ENCODE measurements at places on chromosomes 3 and 15.

GRCh38 chr3:121819236-121819635, 15.6 kb downstream of the IQCB1 start:
- no peak for DNase-seq

DNA sequence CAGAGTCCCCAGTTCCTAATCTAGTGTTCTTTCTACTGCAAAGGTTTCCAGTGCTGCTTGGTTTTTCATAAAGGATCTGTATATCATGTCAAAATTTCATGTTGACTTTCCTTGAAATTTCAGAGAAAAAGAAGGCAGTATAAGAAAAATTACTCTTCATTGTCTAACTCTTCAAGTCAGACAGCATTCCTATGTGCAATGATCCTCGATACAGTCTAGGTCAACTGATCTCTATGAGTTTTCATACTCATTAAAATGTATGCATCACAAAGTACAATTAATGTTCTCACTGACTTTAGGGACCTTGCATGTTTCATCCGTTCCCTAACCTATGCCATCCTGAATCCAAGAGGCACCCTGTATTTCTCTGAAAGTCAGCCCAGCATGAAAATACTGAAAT, 317.3 kb downstream of the ZBTB20 start:
- DNase-seq, result no peak

DNA sequence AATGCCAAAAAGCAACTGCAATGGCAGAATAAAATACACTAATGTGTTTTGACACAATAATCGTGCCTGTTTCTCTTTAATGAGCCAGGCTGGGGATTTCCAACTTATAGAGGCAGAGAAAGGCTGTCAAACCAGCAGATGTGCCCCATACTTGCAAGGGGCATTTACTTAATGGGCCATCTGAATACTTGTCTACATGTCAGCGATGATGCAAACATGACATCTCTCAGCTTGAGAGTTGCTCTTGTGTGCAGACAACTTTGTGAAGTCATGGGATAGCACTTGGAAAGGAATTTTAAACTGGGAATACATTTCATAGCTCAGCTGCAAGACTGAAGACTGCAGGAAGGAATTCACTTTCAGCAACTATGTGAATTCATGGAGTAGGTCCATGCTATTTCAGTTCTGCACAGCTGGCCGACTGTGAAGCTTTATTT, 127.4 kb upstream of the ADAMTS9 start:
- no peak for DNase-seq

GRCh38 chr3:9179826-9180763, 69.4 kb downstream of the SRGAP3 start:
- DNase-seq, result no peak

DNA sequence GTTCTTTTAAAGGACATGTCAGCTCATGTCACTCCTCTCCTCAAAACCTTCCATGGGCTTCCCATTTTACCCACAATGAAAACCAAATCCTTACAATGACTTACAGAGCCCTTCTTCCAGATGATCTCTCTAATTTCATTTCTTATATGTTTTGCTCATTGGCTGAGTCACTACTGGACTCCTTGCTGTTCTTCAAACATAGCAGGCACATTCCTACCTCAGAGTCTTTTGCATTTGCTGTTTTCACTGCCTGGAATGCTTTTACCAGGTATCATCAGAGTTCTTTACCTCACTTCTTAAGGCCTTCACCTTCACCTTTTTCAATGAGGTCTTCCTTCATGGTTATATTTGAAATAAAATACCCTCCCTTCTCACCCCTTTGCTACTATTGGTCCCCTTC, 57.3 kb downstream of the NECTIN3 start:
- no peak for DNase-seq

- DNase-seq, result no peak
Observed at GRCh38 chr3:60792249-60792852, 458.9 kb downstream of the FHIT start.

DNA sequence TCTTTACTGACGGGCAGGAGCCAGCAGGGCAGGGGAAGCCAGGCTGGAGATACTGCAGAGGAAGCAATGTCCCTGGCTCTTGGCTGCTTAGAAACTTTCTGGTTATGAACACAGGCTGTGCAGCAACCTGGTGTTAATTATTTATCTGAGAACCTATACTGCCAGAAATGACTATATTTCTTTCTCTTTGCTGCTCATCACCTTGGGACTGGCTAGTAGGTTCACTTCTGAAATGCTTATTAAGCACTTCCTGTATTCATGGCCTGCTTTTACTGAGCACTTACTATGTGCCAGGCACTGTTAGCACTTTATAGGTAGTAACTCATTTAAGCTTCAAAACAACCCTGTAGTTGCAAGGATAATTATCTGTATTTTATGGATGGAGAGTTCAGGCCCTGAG, 57.6 kb downstream of the RAB11A start:
- DNase-seq, result no peak

DNA sequence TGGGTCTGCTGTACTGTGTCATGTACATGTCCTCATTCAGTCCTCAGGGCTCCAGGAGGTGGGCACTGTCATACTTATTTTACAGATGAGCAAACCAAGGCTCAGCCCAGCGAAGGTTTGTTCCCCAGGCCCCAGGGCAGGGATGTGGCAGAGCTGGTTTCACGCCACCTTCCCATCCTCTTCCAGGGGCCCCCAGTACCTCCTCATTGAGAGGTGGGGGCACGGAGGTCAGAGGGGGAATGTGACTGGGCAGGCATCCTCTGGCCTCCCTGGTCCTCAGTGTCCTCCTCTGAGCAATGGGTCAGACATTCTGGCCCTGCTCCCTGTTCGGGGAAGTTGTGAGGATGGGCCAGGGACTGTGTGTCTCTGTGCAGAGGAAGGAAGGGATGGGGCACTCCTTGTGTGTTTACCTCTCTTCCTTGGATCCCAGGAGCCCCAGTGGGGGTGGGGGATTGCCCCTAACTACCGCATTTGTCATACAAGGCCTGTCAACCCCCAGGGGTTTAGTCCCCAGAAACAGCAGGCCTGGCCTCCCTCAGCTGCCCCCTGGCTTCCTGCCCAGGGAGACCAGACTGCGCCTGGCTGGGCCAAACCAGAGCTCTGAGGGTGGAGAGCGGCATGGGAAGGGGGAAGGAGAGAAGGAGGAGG, 65.9 kb upstream of the LCTL start:
- DNase-seq, result no peak

GRCh38 chr15:93250950-93251349, 161.9 kb upstream of the RGMA start:
- DNase-seq, result no peak

DNA sequence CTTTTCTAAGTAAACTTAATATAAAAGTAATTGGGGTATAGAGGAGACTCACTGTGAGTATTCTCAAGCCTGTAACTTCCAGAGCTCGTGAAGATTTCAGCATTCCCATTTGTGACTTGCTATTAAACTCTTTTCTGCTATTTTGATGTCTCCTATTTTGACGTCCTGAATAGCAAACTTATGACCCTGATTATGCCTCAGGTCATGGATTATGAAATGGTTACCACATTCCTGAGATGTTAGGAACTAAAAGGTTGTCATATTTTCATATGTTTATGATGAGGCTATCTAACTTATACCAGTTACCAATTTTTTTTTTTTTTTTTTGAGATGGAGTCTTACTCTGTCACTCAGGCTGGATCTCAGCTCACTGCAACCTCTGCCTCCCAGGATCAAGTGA, 105.5 kb downstream of the ATG7 start:
- DNase-seq, result no peak

DNA sequence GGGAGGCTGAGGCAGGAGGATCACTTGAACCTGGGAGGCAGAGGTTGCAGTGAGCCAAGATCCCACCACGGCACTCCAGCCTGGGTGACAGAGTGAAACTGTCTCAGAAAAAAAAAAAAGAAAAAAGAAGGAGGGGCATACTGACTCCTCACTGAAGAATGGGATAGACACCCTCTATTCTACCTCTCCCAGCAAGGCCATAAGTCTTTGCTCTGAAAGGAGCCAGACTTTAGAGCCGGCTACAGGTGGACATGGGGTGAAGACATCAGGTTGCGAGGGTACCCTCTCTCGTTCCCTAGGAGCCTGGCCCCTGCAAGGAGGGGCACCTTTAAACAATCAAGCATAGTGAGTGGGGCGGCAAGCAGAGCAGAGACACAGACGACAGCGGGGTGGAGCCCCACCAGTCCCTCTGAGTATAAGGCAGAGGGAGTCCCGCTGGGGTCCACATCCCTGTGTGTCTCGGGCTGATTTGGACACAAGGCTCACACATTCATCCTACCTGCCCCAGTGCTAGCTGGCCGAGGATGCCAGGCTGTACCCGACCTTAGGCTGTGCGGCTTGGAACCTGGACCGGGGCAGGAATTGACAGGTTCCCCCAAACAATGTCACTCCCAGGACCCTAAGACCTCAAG, 1.1 kb downstream of the GRAMD2A start:
- DNase-seq, result no peak

DNA sequence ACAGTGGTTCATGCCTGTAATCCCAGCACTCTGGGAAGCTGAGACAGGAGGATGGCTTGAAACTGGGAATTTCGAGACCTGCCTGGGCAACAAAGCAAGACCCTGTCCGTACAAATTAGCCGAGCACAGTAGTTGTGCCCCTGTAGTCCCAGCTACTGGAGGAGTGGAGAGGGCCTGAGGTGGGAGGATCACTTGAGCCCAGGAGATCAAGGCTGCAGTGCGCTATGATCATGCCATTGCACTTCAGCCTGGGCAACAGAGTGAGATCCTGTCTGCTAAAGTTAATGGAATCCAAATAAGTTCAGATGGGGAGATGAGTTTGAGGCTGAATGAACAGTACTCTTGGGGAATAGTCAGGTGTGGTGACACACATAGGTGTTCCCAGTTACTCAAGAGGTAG, 14.4 kb downstream of the TRIM71 start:
- DNase-seq, result no peak

DNA sequence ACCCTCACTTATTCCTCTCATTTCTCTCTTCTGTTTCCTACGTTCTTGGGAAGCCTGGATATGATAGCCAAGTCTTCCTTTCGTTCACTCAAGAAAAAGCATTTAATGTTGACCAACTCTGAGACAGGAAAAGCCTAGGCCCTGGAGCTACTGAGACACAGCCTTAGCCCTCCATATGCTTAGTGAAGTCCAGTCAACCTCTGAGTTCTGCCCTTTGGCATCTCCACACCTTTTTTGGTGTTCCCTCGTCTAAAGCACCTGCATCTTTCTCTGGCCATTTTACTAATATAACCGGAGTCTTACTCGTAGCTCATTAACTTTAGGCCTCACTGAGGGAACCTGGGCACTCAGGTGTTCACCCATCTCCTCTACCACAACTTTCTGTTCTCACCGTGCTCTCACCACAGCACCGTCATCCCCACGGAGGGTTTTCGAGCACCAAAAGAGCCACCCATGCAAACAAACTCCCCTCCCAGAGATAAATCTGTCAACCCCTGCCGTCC, 632 bp downstream of the MTHFS start:
- no peak for DNase-seq

DNA sequence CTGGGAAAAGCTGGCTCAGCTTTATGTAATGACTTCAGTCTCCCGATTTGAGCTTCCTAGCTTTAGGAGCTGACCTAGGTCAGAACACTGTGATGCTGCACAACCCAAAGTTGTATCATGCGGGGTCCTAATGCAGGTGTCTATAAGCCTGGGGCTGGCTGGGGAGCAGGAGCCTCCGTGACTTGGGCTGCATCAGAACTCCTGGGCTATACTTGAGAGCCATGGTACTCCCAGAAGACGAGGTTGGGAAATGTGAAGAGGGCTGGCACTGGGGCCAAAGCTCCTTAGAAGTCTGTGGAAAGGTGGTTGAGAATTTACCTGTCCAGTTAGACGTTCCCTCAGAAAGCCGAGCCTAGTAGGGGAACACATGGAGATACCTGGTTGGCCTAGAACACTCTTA, 57.0 kb downstream of the BSN start:
- DNase-seq, result no peak

GRCh38 chr3:139934613-139935015, 371 bp upstream of the CLSTN2 start:
- DNase-seq, result no peak

GRCh38 chr3:46517016-46517783, 19.4 kb downstream of the RTP3 start:
- DNase-seq, result no peak

Measured in activated CD4-positive, alpha-beta T cell treated with anti-CD3 and anti-CD28 coated beads, Interleukin-2, amount 50 U/mL, for 24 hours (primary cell).